Mesothelial cell of epicardium (in vitro differentiated cells): ENCODE measurements at places on chromosomes 3 and 15. TPM values are rescaled to one million over a fixed set of nuclear protein-coding genes. Genes with fewer than 3 reads are reported as not detected.

Gene TMEM212
- not detected in 3 replicates for total RNA-seq

DNA sequence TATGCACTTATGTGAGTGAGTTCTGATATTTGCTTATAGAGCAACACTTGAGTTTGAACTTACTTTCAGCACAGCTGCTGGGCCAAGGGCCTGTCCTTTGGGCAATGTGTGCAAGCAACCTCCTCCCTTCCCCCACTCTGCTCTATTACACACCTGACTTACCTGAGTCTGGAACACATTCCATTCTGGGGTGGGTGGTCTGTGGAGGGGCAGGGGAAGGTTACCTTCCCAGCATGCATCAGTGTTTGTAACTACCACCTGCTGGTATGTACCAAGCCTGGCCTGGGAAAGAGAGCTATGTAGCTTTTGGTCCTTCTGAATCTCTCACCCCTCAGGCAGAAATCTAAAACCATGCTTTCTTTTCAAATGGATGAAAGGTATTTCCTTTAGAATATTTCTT, 103.0 kb downstream of the ISL2 start:
- no peak for DNase-seq

- DNase-seq, result no peak
These were observed 29.0 kb downstream of the CMSS1 start for GRCh38 chr3:99846477-99847160.

- no peak for DNase-seq
These were observed 28.4 kb downstream of the ZNF860 start for GRCh38 chr3:32009957-32010356.

DNA sequence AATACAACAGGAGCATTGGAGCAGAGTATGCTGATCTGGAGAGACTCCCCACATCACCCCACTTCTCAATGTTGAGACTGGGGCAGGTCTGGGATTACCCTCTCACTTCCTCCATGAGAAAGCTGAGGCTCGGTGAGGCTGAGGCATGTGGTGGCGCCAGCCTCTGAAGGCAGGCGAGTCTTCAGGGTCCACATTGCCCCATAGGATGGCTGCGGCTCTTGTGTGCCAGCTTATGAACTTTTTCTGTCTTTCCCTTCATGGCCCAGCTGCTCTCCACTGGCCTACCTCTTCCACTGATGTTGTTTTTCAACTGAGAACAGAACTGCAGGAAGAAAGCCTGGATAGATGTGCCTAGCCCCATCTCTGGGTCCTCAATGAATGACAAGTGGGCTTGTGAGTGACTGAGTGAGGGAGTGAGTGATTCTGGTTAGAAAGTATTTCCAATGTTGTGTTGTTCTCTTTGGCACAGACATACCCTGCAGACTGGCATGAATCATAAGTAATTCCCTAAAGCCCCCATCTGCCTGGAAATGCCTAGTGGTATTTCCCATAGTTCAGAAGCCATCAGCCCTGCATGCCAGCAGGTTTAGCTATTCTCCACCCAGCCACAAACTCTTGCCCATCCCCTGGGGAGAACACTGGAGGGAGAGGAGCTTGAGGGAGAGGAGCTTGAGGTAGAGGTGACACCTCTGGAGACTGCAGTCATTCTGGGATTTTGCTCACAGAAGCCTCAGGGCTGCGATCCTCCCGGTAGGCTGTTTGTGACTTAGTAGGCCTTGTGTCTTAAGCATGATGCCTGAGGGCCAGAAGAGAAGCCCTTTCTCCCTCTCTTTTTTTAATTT, 56.9 kb downstream of the AMOTL2 start:
- no peak for DNase-seq

Gene SLC28A2
- total RNA-seq, result not detected in 3 replicates

- DNase-seq, result no peak
These were observed 136.7 kb downstream of the AQP9 start for GRCh38 chr15:58274885-58275284.

GRCh38 chr15:101262551-101262950, 10.7 kb upstream of the CHSY1 start:
- no peak for DNase-seq

DNA sequence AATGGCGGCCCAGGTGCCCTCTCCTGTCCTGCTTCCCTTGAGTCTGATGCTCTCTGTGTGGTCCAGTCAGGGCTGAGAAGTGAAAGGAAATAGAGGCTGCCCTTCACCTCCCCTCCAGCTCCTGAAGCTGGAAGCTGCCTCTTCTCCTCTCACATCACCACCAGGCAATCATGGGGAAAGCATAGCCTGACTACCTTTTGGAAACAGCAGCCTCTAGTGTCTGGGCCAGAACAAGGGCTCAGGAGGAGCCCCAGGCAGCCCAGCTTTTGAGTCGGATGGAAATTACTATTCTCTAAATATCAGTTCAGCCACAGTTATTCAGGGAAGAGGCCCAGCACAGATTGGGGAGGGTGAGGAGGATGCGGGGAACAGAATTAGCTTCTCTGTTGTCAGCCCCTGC, 43.3 kb upstream of the CCDC174 start:
- DNase-seq, result no peak

Gene CDV3
- total RNA-seq, result 127 to 135 TPM (median 132 TPM) in 3 replicates
